ENCODE measurements at places on chromosomes 3 and 15.

GRCh38 chr3:181710345-181711291 is 1.1 kb upstream of the SOX2 start:
- H3K27ac ChIP-seq: no peak overlapping the region
- H3K27me3 ChIP-seq: peaks cover 47% of the 10 kb centered on the region
- no peaks in the 10 kb centered on the region for H3K36me3 ChIP-seq
- peaks cover 14% of the 10 kb centered on the region for H3K4me1 ChIP-seq

DNA sequence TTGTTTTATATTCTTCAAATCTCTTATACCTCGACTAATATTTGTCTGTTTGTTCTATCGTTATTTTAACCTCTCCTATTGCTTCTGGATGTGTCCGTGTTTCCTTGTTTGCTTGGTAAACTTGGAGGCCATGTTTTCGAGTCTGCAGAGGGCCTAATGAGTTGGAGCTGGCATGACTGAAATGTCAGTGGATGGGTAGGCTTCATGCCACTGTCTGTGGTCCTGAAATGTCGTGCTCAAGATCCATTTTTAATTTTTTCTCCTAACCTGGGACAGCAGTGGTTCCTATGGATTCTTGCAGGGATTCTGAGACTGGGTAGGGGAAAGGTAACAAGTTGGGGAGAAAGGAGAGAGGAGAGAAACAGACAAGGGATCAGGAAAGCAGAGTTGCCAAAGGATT is 18.8 kb upstream of the GASK1A start:
- H3K27me3 ChIP-seq: no peaks in the 10 kb centered on the region
- no peak overlapping the region for H3K4me3 ChIP-seq
- no peaks in the 10 kb centered on the region for H3K4me1 ChIP-seq
- H3K36me3 ChIP-seq: no peaks in the 10 kb centered on the region
- no peak for DNase-seq

DNA sequence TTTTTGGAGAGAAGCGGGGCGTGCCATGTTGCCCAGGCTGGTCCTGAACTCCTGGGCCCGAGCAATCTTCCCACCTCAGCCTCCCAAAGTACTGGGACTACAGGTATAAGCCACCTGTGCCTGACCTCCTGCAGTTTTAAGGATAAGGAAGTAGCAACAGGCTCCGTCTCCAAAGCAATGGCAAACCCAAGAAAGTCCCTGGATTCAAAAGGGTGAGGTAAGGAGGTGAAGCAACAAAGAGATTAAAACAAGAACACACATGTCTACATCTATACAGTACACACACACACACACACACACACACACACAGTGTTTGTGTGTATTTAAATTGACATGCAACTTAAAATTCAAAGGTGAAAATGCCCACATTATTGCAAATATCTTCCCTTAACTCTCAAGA is 58.9 kb downstream of the ABCC5 start:
- DNase-seq: no peak
- no peaks in the 10 kb centered on the region for H3K27me3 ChIP-seq
- peaks cover 7% of the 10 kb centered on the region for H3K36me3 ChIP-seq
- no peak overlapping the region for H3K4me3 ChIP-seq
- H3K4me1 ChIP-seq: no peaks in the 10 kb centered on the region
- H3K27ac ChIP-seq: no peak overlapping the region

DNA sequence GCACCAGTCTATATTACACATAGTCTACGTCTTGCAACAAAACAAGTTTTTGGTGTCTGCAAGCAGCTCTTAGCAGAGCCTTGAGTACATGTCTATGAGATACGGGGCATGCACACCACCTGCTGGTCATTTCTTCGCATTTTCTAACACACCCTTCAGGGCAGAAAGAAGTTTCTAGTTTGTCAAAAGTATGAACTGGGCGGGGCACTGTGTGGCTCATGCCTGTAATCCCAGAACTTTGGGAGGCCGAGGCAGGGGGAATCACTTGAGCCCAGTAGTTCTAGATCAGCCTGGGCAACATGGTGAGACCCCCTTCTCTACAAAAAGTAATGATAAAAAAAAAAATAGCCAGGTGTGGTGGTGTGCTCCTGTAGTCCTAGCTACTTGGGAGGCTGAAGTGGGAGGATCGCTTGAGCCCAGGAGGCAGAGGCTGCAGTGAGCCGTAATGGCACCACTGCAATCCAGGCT is 64.2 kb upstream of the ARL8B start:
- peak; percentile 34 for DNase-seq
- H3K4me1 ChIP-seq: no peaks in the 10 kb centered on the region
- no peaks in the 10 kb centered on the region for H3K36me3 ChIP-seq
- no peak overlapping the region for H3K4me3 ChIP-seq
- H3K27me3 ChIP-seq: no peaks in the 10 kb centered on the region
- no peak overlapping the region for H3K27ac ChIP-seq

GRCh38 chr3:128849911-128850455 is 29.4 kb upstream of the ACAD9 start:
- H3K27me3 ChIP-seq: no peaks in the 10 kb centered on the region
- no peak for DNase-seq
- no peak overlapping the region for H3K4me3 ChIP-seq
- H3K36me3 ChIP-seq: no peaks in the 10 kb centered on the region

DNA sequence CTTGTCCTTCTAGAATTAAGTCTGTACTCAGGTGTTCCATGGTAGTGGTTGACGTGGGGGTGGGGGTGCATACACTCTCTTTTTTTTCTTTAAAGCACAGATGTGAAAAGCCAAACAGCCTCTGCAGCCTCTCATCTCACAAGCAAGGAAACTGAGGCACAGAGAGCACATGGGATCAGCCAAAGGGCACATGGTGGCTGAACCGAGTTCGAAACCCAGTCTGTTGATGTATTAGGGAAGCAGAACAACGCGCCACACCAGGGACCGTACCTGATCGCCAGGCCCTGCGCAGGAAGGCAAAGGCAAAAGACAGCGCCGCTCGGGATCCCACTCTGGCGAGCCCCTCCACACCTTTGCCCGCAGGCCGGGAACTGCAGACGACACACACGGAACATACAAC is 47.3 kb downstream of the HERC2 start:
- H3K4me3 ChIP-seq: no peak overlapping the region
- H3K27me3 ChIP-seq: no peaks in the 10 kb centered on the region
- H3K27ac ChIP-seq: no peak overlapping the region

DNA sequence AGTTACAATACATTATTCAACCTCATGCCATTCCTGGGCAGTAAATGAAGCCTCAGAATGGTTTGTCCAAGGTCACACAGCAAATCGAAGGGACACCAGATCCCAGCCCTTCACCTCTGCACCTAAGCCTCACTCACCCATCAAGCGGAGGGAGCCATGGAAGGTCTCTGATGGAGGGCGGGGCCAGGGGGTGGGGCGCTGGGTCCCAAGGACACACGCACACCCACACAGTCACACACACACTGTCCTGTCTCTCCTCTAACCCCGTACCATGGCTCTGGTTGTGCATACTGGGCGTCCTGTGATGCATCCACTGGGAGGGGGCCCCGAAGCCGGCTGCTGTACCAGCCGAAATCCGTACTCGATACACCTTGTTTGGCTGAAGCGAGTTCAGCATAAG is 15.3 kb upstream of the IGDCC3 start:
- peaks cover 4% of the 10 kb centered on the region for H3K4me1 ChIP-seq
- no peak overlapping the region for H3K4me3 ChIP-seq
- H3K27ac ChIP-seq: no peak overlapping the region
- no peaks in the 10 kb centered on the region for H3K36me3 ChIP-seq
- H3K27me3 ChIP-seq: peaks cover 21% of the 10 kb centered on the region

- peaks cover 21% of the 10 kb centered on the region for H3K27me3 ChIP-seq
- no peak for DNase-seq
- no peak overlapping the region for H3K4me3 ChIP-seq
- H3K4me1 ChIP-seq: no peaks in the 10 kb centered on the region
- no peaks in the 10 kb centered on the region for H3K36me3 ChIP-seq
- H3K27ac ChIP-seq: no peak overlapping the region
These were observed 45.8 kb upstream of the CCDC174 start for GRCh38 chr3:14605744-14606143.

GRCh38 chr15:85749261-85750151 is 45.2 kb downstream of the KLHL25 start:
- no peak for DNase-seq
- H3K4me3 ChIP-seq: no peak overlapping the region
- peaks cover 4% of the 10 kb centered on the region for H3K4me1 ChIP-seq
- H3K36me3 ChIP-seq: peaks cover 39% of the 10 kb centered on the region
- H3K27ac ChIP-seq: no peak overlapping the region

DNA sequence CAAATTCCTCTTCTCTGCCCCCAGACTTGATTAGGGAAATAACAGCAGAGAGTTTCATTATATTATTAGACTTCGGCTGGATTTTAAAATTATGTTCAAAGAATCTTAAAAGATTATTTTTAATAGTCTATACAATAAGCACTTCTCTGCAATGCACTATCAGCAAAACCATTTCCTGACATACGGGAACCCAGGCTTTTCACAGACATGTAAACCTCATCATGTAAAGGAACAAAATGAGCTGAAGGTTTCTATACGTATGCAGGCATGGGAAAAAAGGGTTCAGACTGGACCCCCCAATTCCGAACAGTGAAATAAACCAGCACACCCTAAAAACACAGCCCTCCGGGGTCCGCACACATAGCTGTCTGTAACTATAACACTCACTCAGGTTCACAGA is 77.5 kb upstream of the LMOD3 start:
- H3K4me3 ChIP-seq: peak overlapping the region; percentile 67
- H3K27ac ChIP-seq: peak overlapping the region; percentile 65
- peaks cover 17% of the 10 kb centered on the region for H3K36me3 ChIP-seq
- H3K27me3 ChIP-seq: no peaks in the 10 kb centered on the region

DNA sequence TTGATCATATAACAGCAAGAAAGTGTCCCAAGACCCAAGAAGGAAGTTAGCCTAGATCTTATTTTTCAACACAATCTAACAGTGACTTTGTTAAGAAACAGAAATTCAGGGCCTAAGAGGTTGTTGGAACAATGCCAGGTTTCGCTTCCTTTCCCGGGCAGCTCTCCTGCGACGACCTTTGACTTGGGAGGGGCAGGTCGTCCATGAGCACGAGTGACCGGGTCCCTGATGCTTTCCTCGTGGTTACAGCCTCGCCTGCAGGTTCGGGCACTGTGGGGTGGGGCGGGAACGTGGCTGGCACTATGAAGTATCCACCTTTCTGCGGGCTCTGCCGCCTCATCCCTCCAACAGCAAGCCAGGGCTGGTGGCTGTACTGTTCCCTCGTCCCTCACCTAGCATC is 90.1 kb upstream of the RGMA start:
- no peak overlapping the region for H3K27ac ChIP-seq
- H3K27me3 ChIP-seq: no peaks in the 10 kb centered on the region
- no peak overlapping the region for H3K4me3 ChIP-seq
- no peaks in the 10 kb centered on the region for H3K36me3 ChIP-seq
- no peaks in the 10 kb centered on the region for H3K4me1 ChIP-seq

GRCh38 chr3:25229586-25229985 is 198.5 kb upstream of the RARB start:
- H3K36me3 ChIP-seq: no peaks in the 10 kb centered on the region
- H3K4me3 ChIP-seq: no peak overlapping the region
- no peaks in the 10 kb centered on the region for H3K27me3 ChIP-seq
